RWPE1 (cell line): ENCODE measurements at places on chromosomes 12 and 14.

DNA sequence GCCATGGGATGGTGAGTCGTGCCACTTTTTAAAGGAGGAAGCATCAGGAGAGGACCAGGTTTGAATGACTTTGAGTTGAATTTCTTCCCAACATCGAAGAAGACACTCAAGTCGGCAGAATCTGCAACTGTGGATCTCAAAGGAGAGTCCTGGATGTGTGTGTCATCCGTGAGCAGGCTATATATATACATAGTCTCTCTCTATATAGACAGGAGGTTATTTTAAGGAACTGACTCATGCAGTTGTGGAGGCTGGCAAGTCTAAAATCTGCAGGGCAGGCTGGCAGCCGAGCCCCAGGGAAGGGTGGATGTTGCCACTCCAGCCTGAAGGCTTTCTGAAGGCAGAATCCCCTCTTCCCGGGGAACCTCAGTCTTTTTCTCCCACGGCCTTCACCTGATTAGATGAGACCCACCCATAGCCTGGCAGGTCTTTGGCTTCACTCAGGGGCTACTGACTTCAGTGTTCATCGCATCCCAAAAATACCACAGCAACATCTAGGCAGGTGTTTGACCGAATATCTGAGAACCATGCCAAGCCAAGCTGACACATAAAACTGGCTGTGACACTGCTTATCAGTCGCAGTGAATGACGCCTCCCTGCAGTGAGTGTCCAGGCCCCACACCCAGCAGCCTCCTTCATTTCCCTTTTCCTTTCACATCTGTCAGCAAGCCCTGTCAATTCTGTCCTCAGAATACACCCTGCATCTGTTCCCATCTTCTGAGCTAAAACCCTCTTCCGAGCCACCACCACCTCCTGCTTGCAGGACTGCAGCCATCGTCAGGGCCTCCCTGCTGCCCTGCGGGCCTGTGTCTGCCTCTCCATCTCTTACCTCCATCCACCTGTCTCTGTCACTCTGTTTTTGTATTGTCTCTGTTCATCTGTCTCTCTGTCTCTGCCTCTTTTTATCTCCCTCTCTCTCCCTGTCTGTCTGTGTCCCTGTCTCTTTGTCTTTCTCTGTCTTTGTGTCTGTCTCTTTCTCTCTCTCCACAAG is 54.0 kb downstream of the ZNF664 start:
- peak; percentile 64 for DNase-seq

DNA sequence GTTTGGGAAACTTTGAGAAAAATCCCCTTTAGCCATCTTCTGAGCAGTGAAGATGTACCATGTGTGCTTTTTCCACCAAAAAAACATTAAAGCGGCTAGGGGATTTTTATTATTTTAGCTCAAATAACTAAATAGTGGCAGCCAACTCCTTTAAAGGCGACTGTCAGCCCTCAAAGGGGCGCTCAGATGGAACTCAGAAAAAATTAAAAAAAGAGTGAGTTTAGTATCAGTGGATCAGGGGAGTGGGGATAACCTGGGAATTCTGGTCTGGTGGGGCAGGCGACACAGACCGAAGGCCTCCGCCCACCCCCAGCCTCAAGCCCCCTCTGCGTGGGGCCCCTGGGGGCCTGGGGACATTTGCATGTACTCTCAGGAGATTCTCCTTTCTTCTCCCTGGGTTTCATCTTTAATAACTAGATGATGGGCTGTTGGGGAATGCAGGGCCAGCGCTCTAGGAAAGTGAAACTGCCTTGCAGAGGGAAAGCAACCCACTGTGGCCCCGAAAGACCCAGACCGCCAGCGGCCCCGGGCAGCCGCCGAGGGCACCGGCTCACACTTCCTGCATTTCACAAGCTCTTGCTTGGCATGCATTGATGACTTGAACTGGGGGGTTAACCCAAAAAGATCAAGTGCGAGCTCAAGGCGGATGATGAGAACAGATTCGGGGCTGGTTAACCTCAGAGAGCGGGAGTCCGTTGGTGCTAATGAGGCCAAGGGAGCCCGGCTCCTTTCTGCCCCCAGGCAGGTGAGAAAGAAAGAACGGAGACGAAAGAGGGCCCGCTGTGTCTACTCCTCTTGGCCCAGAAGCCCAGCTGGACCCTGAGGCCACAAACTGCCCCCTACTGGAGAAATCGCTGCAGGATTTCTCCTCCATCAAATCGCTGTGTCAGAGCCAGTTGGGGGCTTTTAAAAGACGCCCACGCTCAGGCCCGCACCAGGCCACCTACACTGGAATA is 7.3 kb upstream of the BATF start:
- no peak for DNase-seq

GRCh38 chr12:57111031-57111734 is at the start of gene STAT6:
Gene STAT6 (minus strand): TSS chr12:57111362. CDS start chr12:57108278, 3,084 bp downstream.
- peak; percentile 68 for DNase-seq

- no peak for DNase-seq
Measured at GRCh38 chr12:68780731-68781130, 27.2 kb upstream of the MDM2 start.

DNA sequence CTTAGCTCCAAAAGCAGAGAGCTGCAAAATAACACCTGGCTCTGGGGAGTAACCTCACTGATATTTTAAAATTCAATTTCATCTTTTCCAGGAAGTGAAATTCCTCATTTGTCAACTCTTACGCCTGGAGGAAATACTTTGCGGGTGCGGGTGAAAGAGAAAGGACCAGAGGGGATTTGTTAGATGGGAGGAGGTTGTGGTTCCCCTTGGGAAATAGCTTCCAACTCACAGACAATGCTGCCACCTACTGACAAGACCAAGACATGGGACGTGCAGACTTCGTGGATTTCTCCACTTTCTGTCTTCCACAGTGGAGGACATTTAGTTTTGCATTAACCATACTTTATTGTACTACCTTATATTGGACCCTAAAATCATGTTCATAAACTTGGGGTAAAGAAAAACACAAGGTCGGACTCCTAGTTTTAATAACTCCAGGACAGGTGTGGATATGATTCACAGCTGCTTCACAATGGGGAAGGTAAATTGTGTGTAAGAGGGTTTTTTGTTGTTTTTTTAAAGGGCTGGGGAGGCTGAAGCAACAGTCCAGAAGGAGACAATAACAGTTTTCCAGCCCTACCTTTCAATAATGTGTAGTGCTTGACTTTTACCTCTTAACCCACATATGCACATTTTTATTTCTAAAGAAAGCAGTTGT is 10.8 kb downstream of the FBXL14 start:
- DNase-seq, result peak; percentile 70

- peak; percentile 2 for DNase-seq
Measured at GRCh38 chr12:59651229-59651920, 55.5 kb downstream of the SLC16A7 start.

DNA sequence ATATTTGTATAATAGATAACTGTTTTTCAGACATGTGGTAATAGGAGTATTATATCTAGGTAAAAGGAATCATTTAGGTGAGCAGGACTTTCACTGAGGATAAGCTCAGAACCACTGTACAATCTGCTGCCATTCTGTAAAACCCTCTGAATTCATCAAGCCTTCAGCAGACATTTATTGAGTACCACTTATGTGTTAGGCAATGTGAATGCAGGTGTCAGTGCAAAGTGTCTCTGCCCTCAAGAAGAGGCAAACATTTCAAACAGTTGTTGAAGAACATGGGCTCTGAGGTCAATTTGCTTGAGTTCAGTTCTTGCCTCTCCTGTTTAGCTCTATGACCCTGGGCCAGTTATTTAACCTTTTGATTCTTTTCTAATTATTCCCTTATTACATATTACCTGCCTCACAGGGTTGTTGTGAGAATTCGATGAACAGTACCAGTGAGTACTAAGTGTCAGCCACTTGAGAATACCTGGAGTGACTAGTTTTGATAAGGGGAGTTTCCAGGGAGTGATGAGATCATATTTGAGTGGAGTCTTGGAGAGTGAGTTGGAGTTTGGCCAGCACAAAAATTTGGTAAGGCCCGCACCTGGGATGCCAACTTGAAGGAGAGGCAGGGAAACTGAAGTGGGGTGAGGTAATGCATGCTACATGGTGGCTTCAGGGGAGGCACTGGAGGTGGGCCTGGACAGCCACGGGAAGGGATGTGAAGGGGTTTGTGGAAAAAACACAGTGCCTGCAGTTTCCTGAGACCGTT is 33.7 kb downstream of the RASSF8 start:
- peak; percentile 8 for DNase-seq

- no peak for DNase-seq
Measured at GRCh38 chr14:35333264-35333730, 41.1 kb downstream of the PSMA6 start.

- DNase-seq, result peak; percentile 52
Measured at GRCh38 chr12:132423251-132423819, 66.6 kb upstream of the FBRSL1 start.

GRCh38 chr14:54614296-54614695 is 47.4 kb downstream of the SAMD4A start:
- DNase-seq, result no peak
